ENCODE measurements at places on chromosomes 16 and 17.

DNA sequence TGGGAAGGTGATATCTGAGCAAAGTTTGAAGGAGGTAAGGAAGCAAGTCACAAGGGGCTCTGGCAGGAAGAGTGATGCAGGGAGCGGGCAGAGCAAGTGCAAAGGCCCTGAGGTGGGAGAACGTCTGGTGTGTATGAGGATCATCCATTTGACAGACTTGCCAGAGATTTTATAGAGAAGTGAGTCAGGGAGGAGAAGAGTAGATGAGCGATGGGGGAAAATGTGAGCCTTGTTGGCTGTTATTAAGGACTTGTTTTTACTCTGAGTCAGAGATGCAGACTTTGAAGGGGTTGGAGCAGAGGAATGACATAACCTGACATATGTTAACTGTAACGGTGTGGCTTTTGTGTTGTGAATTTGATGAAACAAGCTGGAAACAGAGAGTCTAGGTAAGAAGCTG lies 3.5 kb upstream of the CLEC10A start:
- DNase-seq: peak; percentile 17
- no peaks in the 10 kb centered on the region for H3K36me3 ChIP-seq
- no peak overlapping the region for H3K4me3 ChIP-seq
- H3K27me3 ChIP-seq: peaks cover 8% of the 10 kb centered on the region
- no peaks in the 10 kb centered on the region for H3K4me1 ChIP-seq
- no peak overlapping the region for H3K27ac ChIP-seq

GRCh38 chr17:47956791-47957590 lies 692 bp downstream of the PRR15L start:
- no peak overlapping the region for H3K4me3 ChIP-seq
- peaks cover 8% of the 10 kb centered on the region for H3K27me3 ChIP-seq
- peaks cover 5% of the 10 kb centered on the region for H3K4me1 ChIP-seq
- no peak overlapping the region for H3K27ac ChIP-seq
- H3K36me3 ChIP-seq: no peaks in the 10 kb centered on the region
- peak; percentile 15 for DNase-seq

- DNase-seq: no peak
- no peak overlapping the region for H3K4me3 ChIP-seq
- no peaks in the 10 kb centered on the region for H3K27me3 ChIP-seq
- peaks cover 59% of the 10 kb centered on the region for H3K4me1 ChIP-seq
- H3K36me3 ChIP-seq: peaks cover 21% of the 10 kb centered on the region
Measured at GRCh38 chr16:84299734-84300440, 5.2 kb downstream of the WFDC1 start.

DNA sequence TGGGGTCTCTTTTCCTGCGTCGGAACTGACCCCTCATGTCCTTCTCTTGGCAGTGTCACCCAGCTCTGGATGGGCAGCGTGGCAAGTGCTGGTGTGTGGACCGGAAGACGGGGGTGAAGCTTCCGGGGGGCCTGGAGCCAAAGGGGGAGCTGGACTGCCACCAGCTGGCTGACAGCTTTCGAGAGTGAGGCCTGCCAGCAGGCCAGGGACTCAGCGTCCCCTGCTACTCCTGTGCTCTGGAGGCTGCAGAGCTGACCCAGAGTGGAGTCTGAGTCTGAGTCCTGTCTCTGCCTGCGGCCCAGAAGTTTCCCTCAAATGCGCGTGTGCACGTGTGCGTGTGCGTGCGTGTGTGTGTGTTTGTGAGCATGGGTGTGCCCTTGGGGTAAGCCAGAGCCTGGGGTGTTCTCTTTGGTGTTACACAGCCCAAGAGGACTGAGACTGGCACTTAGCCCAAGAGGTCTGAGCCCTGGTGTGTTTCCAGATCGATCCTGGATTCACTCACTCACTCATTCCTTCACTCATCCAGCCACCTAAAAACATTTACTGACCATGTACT lies 13.2 kb downstream of the IGFBP4 start:
- peak overlapping the region; percentile 31 for H3K27ac ChIP-seq
- peaks cover 69% of the 10 kb centered on the region for H3K36me3 ChIP-seq
- no peak for DNase-seq
- peaks cover 48% of the 10 kb centered on the region for H3K4me1 ChIP-seq
- no peak overlapping the region for H3K4me3 ChIP-seq
- no peaks in the 10 kb centered on the region for H3K27me3 ChIP-seq

- no peak overlapping the region for H3K4me3 ChIP-seq
- H3K27me3 ChIP-seq: no peaks in the 10 kb centered on the region
- no peaks in the 10 kb centered on the region for H3K4me1 ChIP-seq
- H3K36me3 ChIP-seq: no peaks in the 10 kb centered on the region
- no peak overlapping the region for H3K27ac ChIP-seq
Measured at GRCh38 chr16:54067322-54068065, 219.1 kb downstream of the IRX3 start.

DNA sequence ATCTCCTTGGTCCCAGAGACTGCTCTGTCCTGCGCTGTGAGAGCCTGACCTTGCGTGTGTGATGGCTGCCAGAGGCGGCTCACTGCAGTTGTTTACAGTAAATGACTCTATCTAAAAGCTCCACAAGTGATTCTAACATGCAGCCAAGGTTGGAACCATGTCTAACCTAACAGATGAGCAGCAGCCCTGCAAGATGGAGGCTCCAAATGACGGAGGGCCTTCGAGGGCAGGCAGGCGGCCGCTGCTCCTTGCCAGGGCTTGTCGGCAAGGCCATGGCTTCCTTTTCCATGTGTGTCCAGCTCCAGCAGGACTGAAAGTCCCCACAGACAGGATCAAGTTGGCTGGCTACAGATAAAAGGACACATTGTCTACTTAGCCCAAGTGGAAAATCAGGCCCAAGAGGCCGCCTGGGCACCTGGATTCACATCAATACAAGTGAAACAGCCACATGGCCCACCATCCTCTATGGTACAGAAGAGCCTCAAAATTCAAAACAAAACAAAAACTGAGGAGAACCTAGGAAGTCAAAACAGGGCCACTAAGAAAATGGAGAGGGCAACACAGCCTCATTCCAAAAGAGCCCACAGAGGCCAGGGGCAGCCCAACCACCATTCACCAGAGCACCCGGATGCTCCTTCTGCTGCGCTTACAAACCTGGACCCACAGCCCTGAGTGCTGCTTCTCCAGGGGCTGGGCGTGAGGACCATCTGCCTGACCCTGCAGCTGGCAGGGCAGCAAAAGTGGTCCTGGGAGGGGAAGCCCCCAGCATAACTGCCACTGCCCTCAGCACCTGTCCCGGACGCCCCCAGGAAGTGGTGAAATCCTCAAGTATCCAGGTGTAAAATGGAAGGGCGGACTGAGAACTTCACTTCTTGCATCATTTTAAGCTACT lies 65.0 kb downstream of the AMFR start:
- no peak overlapping the region for H3K27ac ChIP-seq
- H3K4me1 ChIP-seq: peaks cover 12% of the 10 kb centered on the region

Data from IMR-90 (cell line).